ENCODE measurements at places on chromosomes 1 and 21. TPM values are rescaled to one million over a fixed set of nuclear protein-coding genes. Genes with fewer than 3 reads are reported as not detected.

- H3K27ac ChIP-seq: no peak overlapping the region
- H3K36me3 ChIP-seq: no peaks in the 10 kb centered on the region
- peaks cover 13% of the 10 kb centered on the region for H3K27me3 ChIP-seq
- H3K4me1 ChIP-seq: no peaks in the 10 kb centered on the region
- DNase-seq: no peak
- no peak overlapping the region for H3K4me3 ChIP-seq
Measured at GRCh38 chr1:14921057-14921456, 232.5 kb upstream of the TMEM51 start.

ANKRD35 gene
- total RNA-seq: 1.2 TPM

DNA sequence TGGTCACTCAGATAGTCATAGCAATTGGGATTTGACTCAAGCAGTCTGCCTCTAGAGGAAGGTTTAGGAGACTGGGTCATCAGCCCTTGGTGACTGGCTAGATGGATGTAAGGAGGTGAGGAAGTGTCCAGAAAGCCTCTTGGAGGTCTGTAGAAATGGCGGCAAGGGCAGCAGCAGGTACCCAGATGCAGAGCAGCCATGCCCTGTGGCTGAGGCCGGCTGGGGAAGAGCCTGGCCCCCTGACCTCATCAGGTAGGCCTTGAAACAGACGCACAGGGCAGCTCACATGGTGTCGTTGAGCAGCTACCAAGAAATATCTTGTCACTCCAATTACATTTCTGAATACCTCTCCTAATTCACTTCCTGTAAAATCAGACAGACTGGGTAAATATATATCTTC lies 98.2 kb downstream of the DMRTB1 start:
- H3K4me3 ChIP-seq: no peak overlapping the region
- no peaks in the 10 kb centered on the region for H3K4me1 ChIP-seq
- H3K27me3 ChIP-seq: no peaks in the 10 kb centered on the region
- DNase-seq: peak; percentile 25
- H3K36me3 ChIP-seq: no peaks in the 10 kb centered on the region
- H3K27ac ChIP-seq: no peak overlapping the region

DNA sequence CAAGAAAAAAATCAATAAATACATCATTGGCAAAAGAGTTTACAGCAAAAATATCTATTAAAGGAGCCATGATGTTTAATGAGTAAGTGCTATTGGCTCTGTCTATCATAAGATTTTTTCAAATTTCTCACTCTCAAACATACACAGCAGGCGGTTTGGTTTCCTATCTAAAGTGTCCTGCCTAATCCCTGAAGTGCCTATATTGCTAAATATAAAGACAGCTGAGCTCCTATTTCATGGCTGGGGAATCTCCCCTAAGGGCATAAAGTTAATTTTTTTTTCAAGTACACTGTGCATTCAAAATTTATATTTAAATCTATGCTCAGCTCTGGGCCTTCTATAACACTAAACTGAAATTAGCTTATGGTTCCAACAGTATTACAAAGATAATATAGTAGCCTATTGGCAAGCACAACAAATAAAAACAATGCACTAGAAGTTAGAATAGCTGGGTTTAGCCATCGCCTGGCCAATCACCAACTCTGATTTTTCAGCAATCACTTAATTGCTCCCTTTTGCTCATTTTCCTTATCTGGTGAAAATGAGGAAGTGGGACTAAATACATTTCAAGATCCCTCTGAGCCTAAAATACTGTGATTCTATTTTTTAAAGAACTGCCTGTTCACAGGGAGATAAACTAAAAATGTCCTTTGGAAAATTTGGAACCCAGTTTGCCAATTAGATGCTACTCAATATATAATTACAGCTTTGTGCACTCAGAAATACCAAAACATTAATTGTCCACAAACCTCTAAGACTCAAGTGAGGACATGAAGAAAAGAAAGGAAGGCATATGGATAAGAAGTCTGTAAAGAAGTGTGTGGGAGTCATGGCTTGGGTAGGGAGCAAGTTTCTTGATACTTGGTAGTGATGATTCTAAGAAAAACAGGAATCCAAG lies 62.5 kb downstream of the WDR64 start:
- no peaks in the 10 kb centered on the region for H3K27me3 ChIP-seq
- no peaks in the 10 kb centered on the region for H3K36me3 ChIP-seq
- H3K4me3 ChIP-seq: no peak overlapping the region

DNA sequence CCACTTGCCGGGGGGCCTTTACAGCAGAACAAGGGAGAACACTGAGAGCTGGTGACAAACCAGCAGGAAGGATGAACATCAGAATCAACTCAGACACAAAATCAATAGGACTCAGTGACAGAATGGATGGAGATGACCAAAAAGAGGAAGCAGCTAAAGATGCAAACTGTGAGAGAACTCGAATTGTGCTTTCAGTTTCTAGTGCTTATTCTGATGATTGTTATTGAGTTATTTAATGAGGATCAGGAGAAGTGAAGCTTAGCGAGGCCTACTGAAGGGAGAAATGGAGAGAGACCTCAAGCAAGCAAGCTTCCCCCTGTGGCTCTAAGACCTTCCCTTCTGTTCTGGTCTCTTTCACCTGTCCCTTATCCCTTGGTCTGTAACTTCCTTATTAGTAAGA lies 30.3 kb upstream of the TMEM125 start:
- H3K27ac ChIP-seq: no peak overlapping the region
- H3K36me3 ChIP-seq: no peaks in the 10 kb centered on the region
- no peaks in the 10 kb centered on the region for H3K27me3 ChIP-seq
- no peak overlapping the region for H3K4me3 ChIP-seq
- H3K4me1 ChIP-seq: no peaks in the 10 kb centered on the region

DNA sequence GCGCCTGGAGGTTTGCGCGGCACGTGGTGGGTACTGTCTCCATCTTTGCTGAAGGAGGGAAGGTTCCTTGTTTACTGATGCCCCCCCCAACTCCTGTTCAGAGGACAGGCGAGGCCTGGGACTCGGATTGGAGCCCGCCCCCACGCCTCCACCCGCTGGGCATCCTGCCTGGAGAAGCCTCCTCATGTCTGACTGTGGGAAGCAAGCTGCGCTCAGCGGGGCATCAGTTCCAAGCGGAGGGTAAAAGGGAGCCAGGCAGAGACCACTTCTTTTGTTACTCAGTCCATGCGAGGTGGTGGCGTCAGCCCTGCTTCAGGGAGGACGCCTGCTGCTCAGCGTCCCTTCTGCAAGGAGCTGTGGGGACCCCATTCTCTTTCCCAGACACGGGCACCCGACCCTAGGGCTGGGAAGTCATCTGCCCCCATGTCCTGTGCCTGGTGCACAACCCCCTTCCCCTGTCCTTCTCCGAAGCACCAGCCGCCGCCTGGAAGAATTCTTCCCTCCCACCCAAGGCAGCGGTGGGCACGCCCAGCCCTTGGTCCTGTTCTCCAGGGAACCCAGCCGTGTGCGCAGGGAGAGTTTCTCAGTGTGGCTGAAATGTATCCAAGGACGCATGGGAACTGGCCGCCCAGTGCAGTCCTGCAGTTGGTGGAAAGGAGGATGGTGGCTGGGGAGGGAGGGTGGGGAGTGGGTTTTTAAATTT lies 414.0 kb downstream of the CAMTA1 start:
- H3K4me1 ChIP-seq: no peaks in the 10 kb centered on the region
- H3K4me3 ChIP-seq: no peak overlapping the region
- no peaks in the 10 kb centered on the region for H3K36me3 ChIP-seq
- DNase-seq: no peak
- H3K27ac ChIP-seq: no peak overlapping the region

GRCh38 chr1:16394977-16395376 lies 27.9 kb downstream of the SZRD1 start:
- no peak overlapping the region for H3K27ac ChIP-seq
- H3K27me3 ChIP-seq: no peaks in the 10 kb centered on the region
- H3K4me1 ChIP-seq: peaks cover 9% of the 10 kb centered on the region
- peaks cover 18% of the 10 kb centered on the region for H3K36me3 ChIP-seq

DNA sequence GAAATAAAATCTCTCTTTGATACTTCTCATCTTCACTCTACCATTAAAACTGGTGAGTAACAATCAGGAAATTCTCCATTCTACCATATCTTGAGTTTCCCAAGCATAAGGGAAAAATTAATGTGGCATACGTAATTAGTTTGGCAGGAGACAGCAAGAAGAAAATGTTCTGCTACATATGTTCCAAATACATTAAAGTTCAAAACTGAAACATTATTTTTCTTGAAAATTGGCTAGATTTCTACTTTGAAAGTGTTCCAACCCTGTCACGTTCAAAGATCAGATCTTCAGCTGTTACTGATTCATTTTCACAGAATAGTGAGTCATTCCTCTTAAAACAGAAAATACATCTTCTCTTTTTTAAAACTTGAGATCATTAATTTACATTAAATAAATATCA lies 48.5 kb downstream of the PIGK start:
- no peak overlapping the region for H3K4me3 ChIP-seq
- H3K36me3 ChIP-seq: no peaks in the 10 kb centered on the region
- no peaks in the 10 kb centered on the region for H3K27me3 ChIP-seq
- no peaks in the 10 kb centered on the region for H3K4me1 ChIP-seq
- H3K27ac ChIP-seq: no peak overlapping the region
- DNase-seq: no peak

GRCh38 chr1:79363430-79363829 lies 356.9 kb upstream of the ADGRL4 start:
- no peak for DNase-seq
- no peak overlapping the region for H3K4me3 ChIP-seq
- H3K4me1 ChIP-seq: no peaks in the 10 kb centered on the region
- no peaks in the 10 kb centered on the region for H3K27me3 ChIP-seq
- H3K36me3 ChIP-seq: no peaks in the 10 kb centered on the region
- no peak overlapping the region for H3K27ac ChIP-seq

DNA sequence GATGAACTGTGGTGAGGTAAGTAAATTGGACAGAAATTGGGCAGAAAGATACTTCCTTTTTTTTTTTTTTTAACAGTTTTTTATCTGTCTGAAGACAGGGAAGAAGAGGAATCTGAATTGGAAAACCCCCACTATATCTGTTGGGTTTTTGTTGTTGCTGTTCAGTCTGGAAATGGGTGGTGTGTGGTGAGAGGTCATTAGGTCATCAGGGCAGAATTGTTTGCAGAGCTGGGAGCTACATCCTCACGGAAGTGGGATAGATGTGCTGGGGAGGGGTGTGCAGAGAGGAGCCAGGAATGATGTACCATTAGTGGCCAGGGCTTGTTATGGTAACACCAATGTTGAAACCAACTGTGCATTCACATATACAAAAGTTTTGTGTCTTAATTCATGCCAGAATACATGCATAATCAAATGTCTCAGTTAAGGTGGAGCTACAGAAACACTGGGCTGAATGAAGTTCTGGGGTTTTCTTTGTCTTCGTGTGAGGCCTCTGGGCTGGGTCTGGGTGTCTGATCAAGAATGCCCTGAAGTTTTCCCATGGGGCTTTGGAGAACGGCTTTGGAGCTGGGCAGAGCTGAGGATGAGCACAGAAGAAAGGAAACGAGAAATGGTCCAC lies 12.4 kb downstream of the USP25 start:
- DNase-seq: no peak
- H3K27ac ChIP-seq: no peak overlapping the region
- H3K4me3 ChIP-seq: no peak overlapping the region
- H3K27me3 ChIP-seq: no peaks in the 10 kb centered on the region
- H3K4me1 ChIP-seq: peaks cover 19% of the 10 kb centered on the region
- H3K36me3 ChIP-seq: no peaks in the 10 kb centered on the region

DNA sequence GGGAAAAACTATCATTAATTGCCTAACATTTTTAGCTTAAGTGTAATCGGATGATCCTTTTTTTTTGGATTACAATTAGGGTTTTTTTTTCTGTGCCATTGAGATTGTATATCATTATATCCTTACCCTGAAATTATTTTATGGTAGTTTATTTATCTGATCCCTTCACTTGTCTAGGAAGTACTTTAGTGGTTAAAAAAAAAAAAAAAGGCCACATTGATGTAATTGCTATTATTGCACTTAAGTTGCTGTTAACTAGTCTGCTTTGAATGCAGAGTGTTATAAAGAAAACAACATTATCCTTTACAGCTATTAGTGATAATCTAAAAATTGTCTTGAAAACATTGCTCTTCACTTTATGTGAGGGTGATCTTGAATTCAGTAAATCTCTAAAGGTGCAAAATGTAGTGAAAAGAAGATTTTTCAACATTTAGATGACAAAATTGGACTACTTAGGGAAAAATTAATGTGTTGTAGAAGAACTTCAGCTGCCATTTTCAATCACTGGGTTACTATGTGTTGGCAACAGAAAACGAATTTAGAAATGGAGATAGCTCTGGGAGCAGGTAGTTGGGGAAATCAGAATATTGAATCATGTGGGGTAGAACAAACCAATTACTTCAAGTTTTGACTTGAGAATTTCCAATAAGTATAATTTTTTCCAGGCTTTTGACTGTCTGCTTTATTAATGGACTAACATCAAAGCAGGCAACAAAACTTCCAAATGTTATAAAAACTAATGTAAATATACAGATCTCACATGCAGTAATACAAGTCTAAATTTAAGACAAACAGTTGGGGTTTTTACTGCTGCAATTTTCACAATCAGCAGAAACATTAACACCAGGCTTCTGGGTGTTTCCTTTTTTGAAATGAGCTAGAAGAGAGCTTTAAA lies 5.0 kb downstream of the ADGRL2 start:
- H3K36me3 ChIP-seq: no peaks in the 10 kb centered on the region
- no peak overlapping the region for H3K4me3 ChIP-seq
- no peaks in the 10 kb centered on the region for H3K27me3 ChIP-seq
- peak overlapping the region; percentile 13 for H3K27ac ChIP-seq

DNA sequence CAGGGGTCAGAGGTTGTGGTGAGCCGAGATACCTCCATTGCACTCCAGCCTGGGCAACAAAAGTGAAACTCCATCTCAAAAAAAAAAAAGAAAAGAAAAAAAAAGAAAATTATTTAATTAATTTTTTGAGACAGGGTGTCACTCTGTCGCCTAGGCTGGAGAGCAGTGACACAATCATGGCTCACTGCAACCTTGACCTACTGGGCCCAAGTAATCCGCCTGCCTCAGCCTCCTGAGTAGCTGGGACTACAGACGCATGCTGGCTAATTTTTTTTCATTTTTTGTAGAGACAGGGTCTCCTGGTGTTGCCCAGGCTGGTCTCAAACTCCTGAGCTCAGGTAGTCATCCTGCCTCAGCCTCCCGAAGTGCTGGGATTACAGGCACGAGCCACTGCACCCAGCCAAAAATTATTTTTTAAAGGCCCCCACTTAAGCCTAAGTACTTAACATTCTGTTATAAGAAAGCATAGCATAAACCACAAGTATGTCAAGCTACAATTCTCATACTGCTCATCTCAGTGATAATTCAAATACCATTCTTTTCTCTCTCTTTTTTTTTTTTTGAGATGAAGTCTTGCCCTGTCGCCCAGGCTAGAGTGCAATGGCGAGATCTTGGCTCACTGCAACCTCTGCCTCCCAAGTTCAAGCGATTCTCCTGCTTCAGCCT lies 19.9 kb downstream of the NUCKS1 start:
- H3K27ac ChIP-seq: peak overlapping the region; percentile 87
- H3K4me1 ChIP-seq: no peaks in the 10 kb centered on the region
- no peaks in the 10 kb centered on the region for H3K27me3 ChIP-seq
- no peaks in the 10 kb centered on the region for H3K36me3 ChIP-seq
- no peak for DNase-seq

STUM gene
- total RNA-seq: 0.07 TPM

GRCh38 chr21:39927304-39927886 lies 60.2 kb downstream of the PCP4 start:
- no peaks in the 10 kb centered on the region for H3K4me1 ChIP-seq
- H3K4me3 ChIP-seq: no peak overlapping the region
- H3K27me3 ChIP-seq: no peaks in the 10 kb centered on the region
- no peaks in the 10 kb centered on the region for H3K36me3 ChIP-seq
- H3K27ac ChIP-seq: no peak overlapping the region

GRCh38 chr1:33517596-33518250 lies 45.3 kb downstream of the ZSCAN20 start:
- no peak overlapping the region for H3K4me3 ChIP-seq
- no peaks in the 10 kb centered on the region for H3K27me3 ChIP-seq
- no peaks in the 10 kb centered on the region for H3K4me1 ChIP-seq

OR2L5 gene
- total RNA-seq: not detected

- H3K36me3 ChIP-seq: no peaks in the 10 kb centered on the region
- no peaks in the 10 kb centered on the region for H3K4me1 ChIP-seq
- H3K27me3 ChIP-seq: no peaks in the 10 kb centered on the region
- H3K4me3 ChIP-seq: no peak overlapping the region
- DNase-seq: no peak
Measured at GRCh38 chr21:20661745-20662422, 336.3 kb upstream of the NCAM2 start.

KIAA1614 gene
- total RNA-seq: 0.22 TPM
